Central memory CD4-positive, alpha-beta T cell (primary cell): ENCODE measurements at places on chromosomes 1 and 21.

DNA sequence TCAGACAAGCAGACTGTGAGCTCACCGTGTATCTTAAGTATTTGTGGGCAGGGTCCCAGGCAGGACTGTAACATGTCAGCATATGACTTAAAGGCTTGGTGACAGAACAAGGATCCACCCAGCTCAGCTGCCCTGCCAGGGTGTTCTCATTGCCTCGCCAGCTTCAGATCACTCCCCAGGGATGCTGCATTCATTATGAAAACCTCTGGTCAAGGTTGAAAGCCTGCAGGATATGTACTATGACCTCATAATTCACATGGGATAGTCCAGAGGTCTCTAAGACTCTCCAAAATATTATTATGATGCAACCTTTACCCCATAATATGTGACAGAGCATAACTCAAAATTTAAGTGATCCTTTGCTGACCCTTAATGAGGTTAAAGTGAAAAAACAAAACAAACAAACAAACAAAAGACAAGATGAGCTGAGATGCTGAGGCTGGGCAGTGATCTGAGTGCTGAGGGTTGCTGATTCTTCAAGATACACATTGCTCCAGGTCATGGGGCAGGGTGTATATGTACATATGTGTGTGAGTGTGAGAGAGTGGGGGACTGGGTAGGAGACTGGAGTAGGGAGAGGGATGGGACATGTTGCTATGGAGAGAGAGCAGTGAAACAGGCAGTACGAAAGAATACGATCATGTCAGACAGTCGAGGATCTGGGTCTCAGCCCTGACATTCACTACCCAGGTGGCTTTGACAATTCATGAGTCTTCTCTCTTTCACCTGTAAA lies 98.8 kb upstream of the DUSP10 start:
- DNase-seq: no peak

DNA sequence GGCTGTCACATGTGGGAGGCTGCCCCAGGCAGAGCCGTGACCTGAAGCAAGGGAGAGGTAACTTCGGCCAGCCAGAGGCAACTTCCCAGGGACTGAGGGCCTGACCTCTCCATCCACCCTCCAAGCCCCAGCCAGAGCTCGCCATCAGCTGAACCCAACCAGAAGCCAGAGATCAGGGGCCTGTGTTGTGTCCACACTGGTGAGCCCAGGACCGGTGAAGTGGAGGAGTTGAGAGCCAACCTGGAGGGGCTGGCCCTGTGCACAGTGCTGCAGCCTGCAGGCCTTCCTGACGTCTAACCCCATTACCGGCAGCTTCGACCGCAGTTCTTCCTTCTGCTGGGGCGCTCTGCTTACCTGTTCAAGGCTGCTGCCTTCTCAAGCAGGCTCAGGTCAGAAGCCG lies 19.6 kb upstream of the PDE9A start:
- DNase-seq: no peak

GRCh38 chr21:35475762-35476161 lies 426.7 kb upstream of the RUNX1 start:
- DNase-seq: no peak

DNA sequence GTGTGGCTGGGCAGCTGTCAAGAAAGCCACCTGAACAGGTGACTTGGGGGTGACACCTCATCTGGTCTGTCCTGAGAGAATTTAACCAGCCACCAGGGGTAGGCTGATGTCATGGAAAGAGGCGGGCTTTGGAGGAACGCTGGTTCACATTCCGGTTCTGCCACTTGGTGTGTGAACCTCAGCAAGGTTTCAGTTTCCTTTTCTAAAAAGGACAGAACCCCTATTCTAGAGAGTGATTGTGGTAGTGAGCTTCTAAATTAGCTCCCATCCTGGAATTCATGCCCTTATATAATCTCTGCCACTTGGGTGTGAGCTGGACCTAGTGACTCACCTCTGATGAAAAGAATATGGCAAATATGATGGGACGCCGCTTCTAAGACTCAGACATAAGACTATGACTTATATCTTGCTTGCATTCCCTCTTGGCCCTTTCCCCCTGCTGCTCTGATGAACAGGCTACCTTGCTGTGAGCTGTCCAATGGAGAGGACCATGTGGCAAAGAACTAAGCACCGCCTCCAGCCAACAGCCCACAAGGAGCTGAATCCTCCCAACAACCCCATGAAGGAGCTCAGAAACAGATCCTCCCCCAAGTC lies 332.1 kb downstream of the RRAGC start:
- peak; percentile 24 for DNase-seq

- no peak for DNase-seq
These were observed 1.5 kb downstream of the OR14A2 start for GRCh38 chr1:247746391-247746935.

GRCh38 chr21:21955204-21955603 lies 957.0 kb downstream of the NCAM2 start:
- DNase-seq: no peak

DNA sequence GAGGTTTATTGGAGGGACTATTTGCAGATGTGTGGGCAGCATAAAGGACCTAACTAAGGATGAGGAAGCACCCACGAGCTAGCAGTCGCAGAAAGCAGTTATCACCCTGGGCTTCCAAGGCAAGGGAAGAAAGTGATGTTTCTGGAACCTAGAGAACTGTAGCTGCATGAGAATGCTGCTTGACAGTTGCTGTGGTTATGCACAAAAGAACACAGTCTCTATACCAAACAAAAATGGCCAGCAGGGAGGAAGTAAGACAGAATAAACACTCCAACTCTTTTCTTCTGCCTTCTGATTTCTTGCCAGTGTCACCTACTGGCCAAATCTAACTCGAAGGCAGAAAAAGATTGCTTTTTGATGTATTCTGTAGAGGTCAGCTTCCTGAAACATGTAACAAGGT lies 190.2 kb downstream of the RASAL2 start:
- DNase-seq: no peak

DNA sequence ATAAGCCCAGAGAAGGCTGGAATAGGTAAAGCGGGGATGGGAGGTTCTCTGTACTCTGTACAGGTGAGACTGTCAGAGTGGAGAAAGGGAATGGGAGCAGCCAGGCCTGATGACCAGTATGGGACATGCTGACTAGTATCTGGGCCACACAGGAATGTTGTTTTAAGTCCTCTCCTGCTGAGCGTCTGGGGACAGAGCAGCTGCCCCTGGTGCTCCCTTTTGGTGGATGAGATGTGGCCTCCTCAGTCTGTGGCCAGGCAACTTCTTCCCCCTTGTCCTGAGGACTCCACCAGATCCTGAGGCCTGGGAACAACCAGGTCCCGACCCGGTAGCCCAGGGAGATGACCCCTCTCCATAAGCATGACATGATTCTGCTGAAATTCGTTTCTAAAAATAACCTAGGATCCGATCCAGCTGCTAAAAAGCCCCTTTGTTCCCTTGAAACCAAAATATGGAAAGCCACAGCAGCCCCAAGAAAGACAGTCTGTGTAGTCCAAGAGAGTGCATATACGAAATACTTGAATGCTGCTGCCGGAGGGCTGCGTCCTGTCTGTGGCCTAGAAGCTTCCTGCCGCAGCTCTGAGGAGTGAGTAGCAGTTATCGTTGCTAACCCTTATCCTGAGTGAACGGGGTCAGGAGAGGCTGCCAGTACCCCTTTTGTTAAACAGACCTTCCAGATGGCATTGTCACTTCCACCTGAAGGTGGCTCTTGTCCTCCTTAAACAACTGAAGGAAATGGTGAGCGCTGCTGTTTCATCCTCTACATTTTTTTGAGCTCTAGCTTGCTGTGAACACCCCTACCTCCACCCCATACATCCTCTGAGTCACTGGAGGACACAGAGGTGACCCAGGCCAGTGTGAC lies 47.1 kb downstream of the ATP2B4 start:
- DNase-seq: peak; percentile 90

DNA sequence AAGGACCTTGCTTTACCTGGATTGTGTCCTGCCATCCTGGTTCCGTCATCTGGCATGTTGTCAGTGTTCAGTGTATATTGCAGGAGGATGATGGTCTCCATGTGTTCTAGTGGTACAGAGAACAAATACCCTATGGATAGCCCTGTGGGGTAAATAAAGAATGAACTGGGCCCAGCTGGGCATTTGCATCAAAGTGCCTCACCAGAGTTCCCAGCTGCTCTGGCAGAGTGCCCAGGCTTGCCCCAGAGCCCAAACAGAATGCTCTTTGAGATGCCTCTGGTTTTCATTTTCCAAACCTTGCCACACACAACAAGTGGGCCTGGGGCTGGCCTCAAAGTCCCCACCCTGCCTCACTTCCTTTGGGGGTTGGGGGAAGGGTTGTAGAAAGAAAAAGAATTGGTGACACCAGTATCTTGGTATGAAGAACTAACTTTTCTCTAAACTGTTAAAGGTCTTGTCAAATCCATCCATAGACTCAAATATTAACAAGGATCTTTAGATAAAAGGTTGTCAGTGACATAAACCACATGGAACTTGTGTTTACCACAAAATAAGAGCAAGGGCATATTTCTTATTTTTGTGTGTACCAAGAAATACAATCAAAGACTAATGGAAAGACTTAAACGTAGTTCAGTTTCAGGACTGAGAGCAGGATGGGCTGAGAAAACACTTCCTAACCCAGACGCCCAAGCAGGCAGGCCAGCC lies 82.2 kb downstream of the LMO4 start:
- DNase-seq: no peak

- DNase-seq: no peak
These were observed 1.2 kb downstream of the RAB25 start for GRCh38 chr1:156062189-156062588.

DNA sequence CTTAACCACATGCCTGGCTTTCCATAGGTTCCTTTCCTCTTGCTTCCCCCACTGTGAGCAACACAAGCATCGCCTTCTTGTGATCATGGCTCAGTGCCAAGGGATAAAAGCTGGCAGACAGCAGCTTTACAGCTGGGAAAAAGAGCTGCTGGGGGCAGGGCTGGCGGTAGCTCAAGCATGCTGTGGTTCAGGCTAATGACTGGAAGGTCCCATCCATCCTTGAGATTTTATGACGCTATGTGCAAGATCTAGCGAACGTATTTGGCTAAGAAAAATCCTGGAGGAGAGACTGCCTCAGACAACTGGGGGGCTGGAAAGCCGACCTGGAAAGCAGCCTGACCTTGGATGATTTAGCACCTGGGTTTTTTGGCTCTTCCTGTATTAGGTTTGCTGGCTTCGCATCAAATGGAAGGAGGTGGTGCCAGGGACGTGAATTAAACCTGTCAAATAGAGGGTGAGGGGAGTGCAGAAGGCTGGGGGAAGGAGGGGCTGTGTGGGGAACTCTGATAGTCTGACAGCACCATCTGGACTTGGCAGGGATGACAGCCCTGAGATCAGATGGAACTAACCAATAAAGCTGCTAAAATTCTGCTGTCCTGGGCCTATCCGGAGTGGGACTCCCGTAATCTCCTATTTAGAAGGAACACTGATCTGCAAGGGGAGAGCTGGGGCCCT lies 34.8 kb downstream of the ZMYND12 start:
- DNase-seq: no peak

DNA sequence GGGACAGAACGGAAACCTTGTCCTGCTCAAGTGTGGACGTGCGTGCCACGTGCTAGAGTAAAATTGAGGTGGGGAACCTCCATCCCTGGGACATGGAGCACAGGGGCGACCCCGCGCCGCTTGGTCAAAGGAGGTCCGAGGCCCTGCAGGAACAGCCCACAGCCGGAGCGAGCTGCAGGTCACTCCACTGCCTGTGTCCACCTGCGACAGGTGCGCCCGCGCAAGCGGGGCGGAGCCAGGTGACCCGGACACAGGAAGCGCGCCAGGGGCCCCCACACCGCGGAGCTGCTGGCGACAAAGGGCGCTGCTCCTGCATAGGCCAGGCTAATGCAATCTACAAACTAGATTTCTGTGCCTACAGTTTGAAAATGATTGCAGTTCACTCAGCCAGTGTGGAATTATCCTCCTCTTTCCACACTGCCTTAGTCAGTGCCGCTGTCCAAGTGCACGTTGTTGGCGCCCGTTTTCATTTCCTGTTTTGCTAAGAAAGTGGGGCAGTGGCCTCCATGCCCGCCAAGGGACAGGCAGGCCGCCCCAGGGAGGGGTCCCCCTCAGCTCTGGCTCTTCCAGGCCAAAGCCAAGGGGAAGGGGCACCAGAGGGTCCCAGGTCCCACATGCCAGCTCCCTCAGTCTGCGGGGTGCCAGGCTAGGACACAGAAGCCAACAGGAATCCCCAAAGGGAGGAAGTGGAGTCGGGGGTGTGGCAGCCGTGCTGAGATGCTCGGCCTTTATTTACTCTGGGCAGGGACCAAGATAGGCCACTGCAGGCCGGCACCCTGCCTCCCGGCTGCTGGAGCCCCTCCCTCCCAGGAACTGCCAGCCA lies 4.3 kb upstream of the NADK start:
- no peak for DNase-seq

DNA sequence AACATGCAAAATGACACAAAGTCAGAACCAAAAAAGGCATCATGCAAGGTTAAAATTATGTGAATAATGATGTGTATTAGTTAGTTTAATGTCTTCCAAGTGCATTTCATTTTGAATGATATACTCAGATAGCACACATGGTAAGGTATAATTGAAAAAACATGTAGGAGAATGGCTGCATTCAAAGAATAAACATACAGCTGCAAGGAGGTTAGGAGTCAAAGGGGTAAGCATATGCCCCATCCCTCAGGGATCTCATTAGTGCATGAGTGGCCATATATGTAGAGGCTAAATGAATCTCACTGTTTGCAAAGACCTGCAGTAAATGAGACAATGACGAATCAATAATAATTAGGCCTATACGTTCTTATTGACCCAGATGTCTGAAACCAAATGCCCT lies 179.7 kb upstream of the HOOK1 start:
- no peak for DNase-seq

DNA sequence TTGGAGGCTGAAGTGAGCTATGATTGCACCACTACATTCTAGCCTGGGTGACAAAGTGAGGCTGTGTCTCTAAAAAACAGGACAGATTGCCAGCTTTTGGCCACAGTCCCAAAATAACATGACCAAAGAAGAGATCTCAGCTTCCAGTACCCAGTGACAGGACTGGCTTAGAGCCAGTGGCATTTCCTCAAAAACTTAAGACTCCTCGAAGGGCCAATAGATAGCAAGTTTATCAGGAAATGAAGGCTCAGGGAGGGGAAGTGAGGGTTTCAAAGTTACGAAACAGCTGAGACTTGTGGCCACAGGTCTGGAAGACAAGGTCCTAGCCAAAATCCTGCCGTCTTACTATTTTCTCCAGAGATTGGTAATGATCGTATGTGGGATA lies 6.3 kb upstream of the TMEM39B start:
- peak; percentile 23 for DNase-seq

GRCh38 chr1:19003371-19004290 lies 47.2 kb upstream of the IFFO2 start:
- DNase-seq: no peak

- DNase-seq: no peak
These were observed 12.4 kb upstream of the GPR61 start for GRCh38 chr1:109527098-109527811.

GRCh38 chr1:196577386-196577785 lies 30.9 kb downstream of the KCNT2 start:
- DNase-seq: no peak

GRCh38 chr21:38777015-38777414 lies 28.7 kb upstream of the ETS2 start:
- no peak for DNase-seq

- no peak for DNase-seq
These were observed 212.2 kb downstream of the LYPLAL1 start for GRCh38 chr1:219385787-219386427.

- DNase-seq: no peak
These were observed 11.1 kb downstream of the EIF4G3 start for GRCh38 chr1:21165646-21166045.
